Activated naive CD8-positive, alpha-beta T cell treated with anti-CD3 and anti-CD28 coated beads, Interleukin-2, amount 10 ng/mL, durations not matched to agents 7 days and 5 days (primary cell): ENCODE measurements at places on chromosomes 3 and 15.
A peak's percentile ranks its signal among the peaks of the same experiment; 100 is the strongest.

GRCh38 chr15:28967066-28967465, 81.3 kb downstream of the APBA2 start:
- DNase-seq = no peak

DNA sequence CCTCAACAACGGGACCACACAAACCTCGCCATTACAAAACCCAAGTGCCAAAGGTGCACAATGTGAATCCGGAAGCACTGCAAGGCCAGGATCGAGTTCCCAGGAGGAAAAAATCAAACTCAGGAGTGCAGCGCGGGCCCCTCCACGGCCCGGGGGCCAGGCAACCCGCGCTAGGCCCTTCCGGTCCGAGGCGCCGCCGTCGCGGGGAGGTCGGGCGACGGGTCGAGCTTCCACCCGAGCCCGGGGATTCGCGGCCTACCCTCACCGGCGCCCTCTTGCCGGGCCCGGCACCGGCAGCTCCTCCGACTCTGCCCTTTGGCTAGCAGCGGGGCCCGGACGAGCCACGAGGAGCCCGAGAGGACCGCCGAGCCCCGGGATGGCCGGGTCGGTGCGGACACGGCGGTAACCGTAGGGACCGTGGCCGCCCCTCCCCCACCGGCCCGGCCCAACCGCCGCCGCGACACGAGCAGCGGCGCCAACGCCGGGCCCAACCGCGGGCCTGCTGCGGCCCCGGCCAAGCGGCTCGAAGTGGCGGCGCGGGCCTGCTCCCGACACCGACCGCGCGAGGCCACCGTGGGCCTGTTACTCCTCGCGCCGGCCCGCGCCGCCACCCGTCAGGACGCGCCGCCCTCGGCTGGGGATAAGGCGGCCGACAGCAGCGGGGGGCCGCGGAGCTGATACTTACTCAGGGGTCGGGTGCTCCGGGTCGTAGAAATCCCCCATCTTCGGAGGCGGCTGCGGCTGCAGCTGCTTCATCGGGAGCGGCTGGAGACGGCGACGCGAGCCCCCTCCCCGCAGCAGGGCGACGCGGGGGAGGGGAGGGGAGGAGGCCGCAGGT, 525 bp downstream of the SETD2 start:
- peak; percentile 82 for DNase-seq

- no peak for DNase-seq
Observed at GRCh38 chr3:111706527-111706926, 111.4 kb upstream of the ZBED2 start.

DNA sequence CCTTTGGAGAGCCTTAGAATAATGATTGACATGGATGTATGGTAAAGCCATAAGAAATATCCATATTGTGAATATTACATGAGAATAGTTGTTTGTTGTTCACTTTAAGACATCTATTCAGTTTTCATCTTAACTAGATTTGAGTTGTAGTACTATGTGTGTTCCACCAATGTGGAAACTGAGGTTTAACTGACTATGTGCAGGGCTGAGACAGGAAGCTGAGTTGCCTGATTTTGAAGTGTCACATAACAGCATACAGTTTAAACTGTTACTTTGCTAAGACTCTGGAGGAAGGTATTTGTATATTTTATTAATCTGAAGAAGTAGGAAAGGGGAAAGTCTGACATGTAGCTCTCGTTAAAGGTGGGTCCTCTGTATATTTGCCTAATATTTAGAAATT, 2.1 kb downstream of the ECT2 start:
- no peak for DNase-seq

GRCh38 chr15:36884936-36885635, 215.3 kb downstream of the MEIS2 start:
- no peak for DNase-seq

DNA sequence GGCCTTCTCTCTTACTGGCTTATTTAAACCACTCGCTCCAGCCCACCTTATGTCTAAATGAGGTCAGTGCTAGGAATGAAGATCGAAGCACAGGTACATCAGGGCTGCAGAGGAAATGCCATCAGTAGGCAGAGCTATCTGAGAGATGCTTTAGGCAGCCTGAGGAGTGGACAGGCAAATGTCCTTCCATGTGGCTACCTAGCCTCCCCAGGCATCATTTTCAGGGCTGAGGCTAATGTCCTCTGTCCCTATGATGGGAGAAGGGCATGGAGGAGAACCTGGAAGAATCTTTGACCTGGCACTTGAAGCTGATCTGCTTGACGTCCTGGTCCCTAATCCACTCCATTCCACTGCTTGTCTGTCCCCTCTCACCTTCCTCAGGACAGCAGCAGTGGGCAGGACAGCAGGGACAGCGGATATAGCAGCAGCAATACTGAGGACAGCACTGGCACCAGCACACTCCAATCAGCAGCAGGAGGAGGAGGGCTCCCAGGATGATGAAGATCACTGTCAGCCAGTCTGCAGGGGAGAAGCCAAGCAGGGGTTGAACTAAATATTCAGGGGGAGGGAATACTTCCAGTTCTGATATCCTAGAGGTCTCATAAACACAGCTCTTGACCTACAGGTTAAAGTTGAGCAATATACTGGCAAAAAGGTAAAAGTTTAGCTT, 21.0 kb downstream of the ILDR1 start:
- DNase-seq = no peak

GRCh38 chr3:11020764-11021163, 28.2 kb downstream of the SLC6A1 start:
- DNase-seq = no peak

GRCh38 chr15:101288905-101289513, 6.0 kb downstream of the SNRPA1 start:
- DNase-seq = no peak

DNA sequence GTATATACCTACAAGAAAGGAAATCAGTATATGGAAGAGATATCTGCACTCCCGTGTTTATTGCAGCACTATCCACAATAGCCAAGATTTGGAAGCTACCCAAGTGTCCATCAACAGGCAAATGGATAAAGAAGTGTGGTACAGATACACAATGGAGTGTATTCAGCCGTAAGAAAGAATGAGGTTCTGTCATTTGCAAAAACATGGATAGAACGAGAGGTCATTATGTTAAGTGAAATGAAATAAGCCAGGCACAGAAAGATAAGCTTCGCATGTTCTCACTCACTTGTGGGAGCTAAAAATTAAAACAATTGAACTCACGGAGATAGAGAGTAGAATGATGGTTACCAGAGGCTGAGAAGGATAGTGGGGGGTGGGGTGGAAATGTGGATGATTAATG, 53.1 kb downstream of the FAM81A start:
- no peak for DNase-seq

DNA sequence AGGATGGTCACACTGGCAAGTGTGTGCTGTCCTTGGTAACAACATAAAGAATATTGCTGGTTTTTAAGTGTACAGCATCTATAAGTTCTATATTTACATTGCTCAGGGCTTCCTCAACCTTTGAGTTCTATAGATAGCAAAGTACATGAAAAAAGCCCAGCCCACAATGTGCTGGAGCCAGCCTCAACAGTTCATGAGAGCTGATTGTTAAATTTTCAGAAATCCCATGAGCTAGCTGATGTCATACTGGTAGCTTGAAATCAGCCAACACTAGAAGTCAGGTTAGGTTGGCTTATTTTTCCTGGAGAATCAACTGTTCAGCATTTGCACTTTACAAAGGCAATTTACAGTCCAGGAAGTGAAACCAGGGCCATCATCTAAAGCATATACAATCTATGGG, 102.8 kb downstream of the STRIT1 start:
- no peak for DNase-seq

GRCh38 chr3:59527493-59527892, 477.7 kb upstream of the CFAP20DC start:
- no peak for DNase-seq

GRCh38 chr3:118292841-118293240, 741.8 kb downstream of the IGSF11 start:
- no peak for DNase-seq

DNA sequence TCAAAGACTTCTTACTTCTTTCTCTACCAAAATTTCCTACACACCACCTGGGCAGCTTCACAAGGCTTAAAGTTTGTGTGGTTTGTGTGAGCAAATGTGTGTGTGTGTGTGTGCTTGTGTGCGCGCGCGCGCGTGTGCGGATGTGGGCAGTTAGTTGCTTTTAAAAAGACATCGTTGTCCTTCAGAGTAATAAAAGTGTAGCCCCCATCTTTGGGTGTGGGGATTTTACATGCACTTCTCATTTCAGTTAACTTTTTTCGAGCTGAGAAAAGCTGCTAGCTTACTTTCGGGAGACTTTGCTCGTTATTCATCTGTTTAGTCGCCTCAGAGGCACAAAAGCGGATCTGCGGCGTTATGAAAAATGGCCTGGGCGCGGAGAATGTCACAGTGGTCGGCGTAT, 36.0 kb downstream of the ZIC4 start:
- DNase-seq = no peak

DNA sequence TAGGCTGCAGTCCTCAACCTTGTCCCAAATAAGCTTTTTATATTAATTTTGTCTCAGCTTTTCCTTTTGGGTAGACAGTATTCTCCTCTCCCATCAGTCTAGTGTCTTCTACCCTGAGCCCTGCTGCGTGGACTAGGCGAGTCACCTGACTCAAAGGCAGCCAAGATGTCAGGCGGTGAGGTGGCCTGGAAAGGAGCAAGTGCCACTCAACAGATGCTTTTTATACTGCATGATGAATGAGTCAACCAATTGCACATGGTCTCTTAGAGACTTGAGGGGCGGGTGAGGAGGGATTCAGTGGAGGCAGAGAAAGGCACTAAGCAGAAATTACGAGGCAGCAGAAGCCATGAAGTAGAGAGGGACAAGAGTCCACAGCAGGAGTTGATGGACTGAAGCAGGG, 95.9 kb downstream of the FRMD4B start:
- no peak for DNase-seq

DNA sequence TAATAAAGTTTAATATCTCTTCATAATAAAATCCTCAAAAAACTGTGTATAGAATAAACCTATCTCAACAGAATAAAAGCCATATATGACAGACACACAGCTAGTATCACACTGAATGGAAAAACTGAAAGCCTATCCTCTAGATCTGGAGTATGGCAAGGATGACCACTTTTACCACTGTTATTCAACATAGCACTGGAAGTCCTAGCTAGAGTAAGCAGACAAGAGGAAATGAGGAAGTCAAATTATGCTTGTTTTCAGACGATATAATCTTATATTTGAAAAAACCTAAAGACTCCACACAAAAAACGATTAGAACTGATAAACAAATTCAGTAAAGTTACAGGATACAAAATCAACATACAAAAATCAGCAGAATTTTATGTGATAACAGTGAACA, 57.4 kb upstream of the DIPK2A start:
- no peak for DNase-seq

GRCh38 chr15:62390791-62391640, 225.9 kb upstream of the C2CD4B start:
- peak; percentile 56 for DNase-seq

DNA sequence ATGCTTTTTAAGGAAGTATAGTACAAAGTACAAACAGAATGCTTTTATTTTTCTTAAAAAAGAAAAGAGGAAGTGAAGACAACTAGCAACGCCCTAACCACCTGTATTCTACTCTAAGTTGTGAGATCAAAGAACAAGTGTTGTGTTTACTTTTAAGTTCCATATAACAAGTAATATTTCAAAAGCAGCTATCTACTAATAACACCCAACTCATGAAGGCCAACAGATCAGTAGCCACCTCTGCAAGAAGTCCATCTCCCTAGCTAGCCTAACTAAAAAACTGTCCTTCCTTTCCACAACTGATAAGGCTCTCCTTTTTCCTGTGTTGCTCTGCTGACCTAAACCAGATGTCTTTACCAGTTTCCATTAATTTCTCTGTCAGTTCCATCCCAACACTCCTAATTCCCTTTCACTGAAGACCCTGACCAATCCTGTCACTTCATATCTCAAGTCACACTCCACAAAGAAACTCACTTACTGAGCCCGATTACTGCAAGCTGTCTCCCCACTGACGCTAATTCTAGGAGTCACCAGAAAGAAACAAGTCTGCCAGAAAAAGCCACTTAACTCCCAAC, 26.9 kb downstream of the PHC3 start:
- no peak for DNase-seq

- no peak for DNase-seq
Observed at GRCh38 chr15:62104846-62105245, 38.1 kb downstream of the C2CD4A start.

DNA sequence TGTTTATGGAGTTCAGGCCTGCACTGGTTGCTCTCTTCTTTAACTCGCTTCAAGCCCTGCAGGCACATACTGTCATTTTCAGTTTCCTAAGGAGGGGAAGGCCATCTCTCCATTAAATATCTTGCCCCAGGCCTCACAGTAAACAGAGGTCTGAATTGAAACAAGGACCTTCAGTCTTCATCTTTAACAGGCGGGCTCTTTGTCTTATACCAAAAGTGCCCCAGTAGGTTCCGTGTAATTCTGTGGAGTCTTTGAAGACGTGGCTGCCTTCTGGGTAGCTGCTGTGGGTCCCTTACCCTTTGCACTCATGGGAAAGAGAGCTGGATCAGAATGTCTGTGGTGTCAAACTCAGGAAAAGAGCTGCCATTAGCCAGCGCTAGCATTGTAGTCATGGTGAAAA, 161.2 kb downstream of the APBA2 start:
- no peak for DNase-seq

- DNase-seq = no peak
Observed at GRCh38 chr3:115974940-115975339, 351.6 kb downstream of the GAP43 start.

GRCh38 chr15:34984889-34985630, 3.0 kb downstream of the ZNF770 start:
- DNase-seq = no peak

GRCh38 chr3:194178669-194179068, 42.7 kb downstream of the HES1 start:
- no peak for DNase-seq

- no peak for DNase-seq
Observed at GRCh38 chr3:8524656-8525399, 23.2 kb downstream of the LMCD1 start.

DNA sequence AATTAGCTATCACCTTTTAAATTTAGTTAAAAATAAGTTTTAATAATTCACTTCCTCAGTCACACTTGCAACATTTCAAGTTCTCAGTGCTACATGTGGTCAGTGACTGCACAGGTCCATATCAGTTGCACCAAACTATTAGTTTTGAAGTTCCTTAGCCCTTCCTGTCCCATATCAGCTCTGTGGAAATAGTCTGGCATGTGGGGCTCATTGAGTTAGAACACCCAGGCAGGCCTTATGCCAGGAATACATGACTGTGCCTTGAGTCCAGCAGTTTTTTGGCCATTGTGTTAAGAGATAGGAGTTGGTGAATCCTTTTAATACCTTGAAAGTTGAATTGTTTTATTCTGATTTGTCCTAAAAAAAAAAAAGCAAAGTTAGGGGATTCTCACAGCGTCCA, 153.7 kb upstream of the BFSP2 start:
- DNase-seq = no peak

- DNase-seq = peak; percentile 62
Observed at GRCh38 chr3:141000027-141000663, 51.0 kb upstream of the SPSB4 start.

DNA sequence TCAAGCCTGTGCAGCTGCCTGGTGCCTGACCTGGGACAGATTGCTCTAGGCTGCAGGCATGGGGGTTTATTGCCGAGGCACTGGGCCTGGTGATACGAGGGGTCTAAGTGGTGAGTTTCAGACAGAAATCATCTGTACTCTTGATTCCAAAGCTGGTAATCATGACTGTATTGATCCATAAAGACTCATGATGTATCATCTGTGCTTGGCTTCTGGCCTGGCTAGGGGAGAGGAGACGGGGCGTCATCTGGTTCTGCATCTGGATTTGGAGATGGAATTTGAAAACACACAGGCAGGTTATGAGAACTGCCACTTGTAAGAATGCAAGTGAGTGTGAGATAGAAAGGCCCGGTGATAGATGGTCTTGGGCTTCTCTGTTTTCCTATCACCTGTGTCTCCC, 337.4 kb upstream of the C2CD4B start:
- DNase-seq = no peak

- no peak for DNase-seq
Observed at GRCh38 chr15:45050587-45050986, 27.6 kb downstream of the SORD start.
